Peyer's patch (tissue), 4 donors: ENCODE measurements at places on chromosomes 12 and 14. TPM values are rescaled to one million over a fixed set of nuclear protein-coding genes. Genes with fewer than 3 reads are reported as not detected.

Gene CDKN1B
- 46.9 TPM for total RNA-seq

GRCh38 chr14:78975734-78976133, 805.6 kb downstream of the NRXN3 start:
- H3K36me3 ChIP-seq, result no peaks in the 10 kb centered on the region
- no peak overlapping the region for H3K4me3 ChIP-seq
- H3K27ac ChIP-seq, result no peak overlapping the region
- no peaks in the 10 kb centered on the region for H3K4me1 ChIP-seq
- no peak for DNase-seq
- H3K27me3 ChIP-seq, result no peaks in the 10 kb centered on the region

DNA sequence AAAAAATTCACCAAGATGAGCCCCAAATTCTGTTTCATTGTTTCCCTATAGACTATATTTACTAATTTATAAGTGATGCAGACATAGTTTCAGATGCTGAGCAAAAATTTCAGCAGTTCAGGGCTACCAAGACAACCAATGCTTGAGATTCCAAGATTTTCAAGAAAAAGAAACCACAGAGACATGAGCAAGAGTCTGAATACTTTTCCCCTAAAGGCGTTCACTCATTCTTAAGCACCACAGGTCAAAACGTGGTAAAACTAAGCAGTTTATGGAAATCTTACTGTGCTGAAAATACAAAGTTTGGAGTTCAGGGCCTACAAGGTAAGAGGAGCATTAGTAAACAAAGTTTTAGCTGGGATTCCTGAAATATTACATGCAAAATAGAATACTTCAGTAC, 221.2 kb downstream of the KCNH5 start:
- no peaks in the 10 kb centered on the region for H3K27me3 ChIP-seq
- H3K4me1 ChIP-seq, result no peaks in the 10 kb centered on the region
- H3K36me3 ChIP-seq, result no peaks in the 10 kb centered on the region
- H3K27ac ChIP-seq, result no peak overlapping the region

DNA sequence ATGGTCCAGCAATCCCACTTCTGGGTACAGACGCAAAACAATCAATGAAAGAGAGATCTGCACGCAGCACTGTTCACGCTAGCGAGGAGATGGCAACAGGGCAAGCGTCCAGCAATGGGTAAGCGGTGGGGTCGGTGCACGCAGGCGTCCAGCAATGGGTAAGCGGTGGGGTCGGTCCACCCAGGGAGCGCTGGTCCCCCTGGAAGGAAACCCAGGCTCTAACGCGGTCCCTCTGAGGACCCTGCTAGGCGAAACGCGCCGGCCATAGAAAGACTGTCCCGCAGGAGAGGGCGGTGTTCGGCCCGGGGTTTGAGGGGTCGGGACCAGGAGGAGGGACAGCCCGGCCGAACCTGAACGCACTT, 618 bp upstream of the PGAM5 start:
- peak overlapping the region; percentile 94 for H3K4me3 ChIP-seq
- no peaks in the 10 kb centered on the region for H3K27me3 ChIP-seq
- no peak for DNase-seq
- H3K4me1 ChIP-seq, result no peaks in the 10 kb centered on the region
- H3K27ac ChIP-seq, result peak overlapping the region; percentile 87
- H3K36me3 ChIP-seq, result no peaks in the 10 kb centered on the region

GRCh38 chr12:1324099-1324498, 270.3 kb downstream of the FBXL14 start:
- no peaks in the 10 kb centered on the region for H3K36me3 ChIP-seq
- H3K4me3 ChIP-seq, result no peak overlapping the region
- no peak for DNase-seq

GRCh38 chr12:50612882-50613281, 108.1 kb downstream of the DIP2B start:
- H3K4me3 ChIP-seq, result no peak overlapping the region
- no peak for DNase-seq
- H3K36me3 ChIP-seq, result no peaks in the 10 kb centered on the region

DNA sequence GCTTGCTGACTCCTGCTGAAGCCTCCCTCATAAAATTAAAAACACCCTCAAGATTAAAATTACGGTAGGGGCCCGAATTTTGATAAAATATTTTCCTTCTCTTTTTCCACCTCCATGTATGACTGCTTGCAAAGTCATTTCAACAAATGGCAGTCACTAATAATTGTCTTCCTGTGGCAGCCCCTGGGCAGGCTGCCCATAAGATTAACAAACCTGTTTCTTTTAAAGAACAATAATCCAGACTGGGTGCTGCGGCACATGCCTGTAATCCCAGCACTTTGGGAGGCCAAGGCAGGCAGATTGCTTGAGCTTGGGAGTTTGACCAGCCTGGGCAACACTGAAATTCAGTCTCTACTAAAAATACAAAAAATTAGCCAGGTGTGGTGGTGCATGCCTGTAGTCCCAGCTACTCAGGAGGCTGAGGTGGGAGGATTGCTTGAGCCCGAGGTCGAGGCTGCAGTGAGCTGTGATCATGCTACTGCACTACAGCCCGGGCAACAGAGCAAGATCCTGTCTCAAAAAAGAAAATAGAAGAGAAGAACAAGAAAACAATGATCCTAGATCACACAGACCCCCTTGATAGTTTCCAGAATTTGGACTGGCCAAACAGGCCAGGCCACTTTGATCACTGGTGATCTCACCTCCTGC, 8.7 kb downstream of the SAV1 start:
- no peak overlapping the region for H3K27ac ChIP-seq
- H3K4me1 ChIP-seq, result no peaks in the 10 kb centered on the region
- no peaks in the 10 kb centered on the region for H3K27me3 ChIP-seq

Gene CIDEB
- total RNA-seq, result 184 TPM

DNA sequence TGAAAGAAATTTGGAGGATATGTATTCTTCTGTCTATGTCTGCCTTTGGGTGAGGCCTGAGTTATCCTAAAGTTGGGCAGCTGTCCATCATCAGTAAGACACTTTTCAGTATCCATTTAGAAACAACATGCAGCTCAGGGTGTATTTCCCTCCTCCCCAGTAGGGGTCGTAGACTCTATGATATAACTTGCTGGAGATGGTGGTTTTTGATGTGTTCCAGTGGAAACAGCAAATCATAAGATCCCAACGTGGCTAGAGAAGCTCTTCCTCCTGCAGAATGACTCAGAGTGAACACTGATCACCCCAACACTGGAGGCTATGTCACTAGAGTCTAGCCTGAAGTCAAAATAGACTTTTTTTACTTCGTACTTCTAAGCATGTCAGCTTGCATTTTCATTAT, 331.6 kb upstream of the STXBP6 start:
- no peaks in the 10 kb centered on the region for H3K27me3 ChIP-seq
- no peaks in the 10 kb centered on the region for H3K36me3 ChIP-seq
- no peak for DNase-seq
- H3K4me1 ChIP-seq, result no peaks in the 10 kb centered on the region
- H3K4me3 ChIP-seq, result no peak overlapping the region

Gene P2RX2
- total RNA-seq, result 4.1 TPM

- no peaks in the 10 kb centered on the region for H3K36me3 ChIP-seq
- no peak for DNase-seq
- H3K4me3 ChIP-seq, result no peak overlapping the region
- no peaks in the 10 kb centered on the region for H3K4me1 ChIP-seq
- H3K27ac ChIP-seq, result no peak overlapping the region
- H3K27me3 ChIP-seq, result no peaks in the 10 kb centered on the region
Measured at GRCh38 chr12:53868511-53868986, 70.1 kb upstream of the HOXC13 start.

Gene JPH4
- 1.5 TPM for total RNA-seq

GRCh38 chr14:61705017-61705416, 9.7 kb downstream of the HIF1A start:
- H3K36me3 ChIP-seq, result no peaks in the 10 kb centered on the region
- H3K4me3 ChIP-seq, result no peak overlapping the region
- H3K27ac ChIP-seq, result no peak overlapping the region

Gene GRIP1
- total RNA-seq, result 1.7 TPM
